ENCODE measurements at places on chromosomes 6 and 20. TPM values are rescaled to one million over a fixed set of nuclear protein-coding genes. Genes with fewer than 3 reads are reported as not detected.
A peak's percentile ranks its signal among the peaks of the same experiment; 100 is the strongest.

MYH7B gene
- not detected for total RNA-seq

- no peaks in the 10 kb centered on the region for H3K27me3 ChIP-seq
- H3K36me3 ChIP-seq = no peaks in the 10 kb centered on the region
- H3K27ac ChIP-seq = no peak overlapping the region
- H3K4me1 ChIP-seq = no peaks in the 10 kb centered on the region
- DNase-seq = no peak
These were observed 157.6 kb downstream of the SLC35B3 start for GRCh38 chr6:8277769-8278168.

GRCh38 chr20:24842918-24843715 is 106.0 kb upstream of the CST7 start:
- H3K27me3 ChIP-seq = peaks cover 3% of the 10 kb centered on the region
- no peak overlapping the region for H3K27ac ChIP-seq
- H3K4me1 ChIP-seq = peaks cover 3% of the 10 kb centered on the region
- no peaks in the 10 kb centered on the region for H3K36me3 ChIP-seq
- H3K4me3 ChIP-seq = no peak overlapping the region

DNA sequence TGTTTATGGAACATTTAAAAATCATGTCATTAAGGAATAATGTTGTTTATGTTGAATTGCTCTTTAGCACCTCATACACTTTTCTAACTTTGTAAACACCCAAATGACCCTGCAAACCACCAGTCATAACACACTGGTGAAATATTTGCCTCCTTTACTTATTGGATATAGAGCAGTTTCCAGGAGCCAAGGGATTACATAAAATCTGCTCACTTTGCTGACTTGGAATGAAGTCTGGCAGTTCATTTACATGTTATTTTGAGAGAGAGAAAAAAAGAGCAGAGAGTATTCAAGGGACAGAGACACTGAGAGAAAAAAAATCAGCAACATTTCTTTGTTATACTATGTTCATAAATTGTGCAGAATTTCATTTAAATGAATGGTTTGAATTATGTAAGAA is 46.6 kb upstream of the DEFB112 start:
- H3K4me3 ChIP-seq = no peak overlapping the region
- DNase-seq = no peak
- no peaks in the 10 kb centered on the region for H3K4me1 ChIP-seq
- H3K36me3 ChIP-seq = no peaks in the 10 kb centered on the region
- H3K27ac ChIP-seq = no peak overlapping the region
- no peaks in the 10 kb centered on the region for H3K27me3 ChIP-seq

DNA sequence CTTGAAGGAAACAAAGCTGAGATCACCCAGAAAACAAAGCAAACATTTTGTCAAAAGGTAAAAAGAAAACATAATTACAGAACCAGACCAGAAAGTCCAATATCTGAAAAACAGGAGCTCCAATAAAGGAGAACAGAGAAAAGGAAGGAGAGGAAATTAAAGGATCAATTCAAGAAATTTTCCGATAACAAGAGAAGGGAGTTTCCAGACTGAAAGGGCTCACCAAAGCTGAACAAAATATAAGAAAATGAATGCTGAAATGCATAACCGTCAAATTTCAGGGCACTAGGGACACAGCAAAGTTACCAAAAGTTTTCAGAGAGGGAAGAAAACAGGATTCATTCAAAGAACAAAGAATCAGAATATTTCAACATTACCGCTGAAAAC is 23.9 kb downstream of the ILRUN start:
- DNase-seq = no peak
- no peak overlapping the region for H3K4me3 ChIP-seq
- H3K27me3 ChIP-seq = no peaks in the 10 kb centered on the region

DNA sequence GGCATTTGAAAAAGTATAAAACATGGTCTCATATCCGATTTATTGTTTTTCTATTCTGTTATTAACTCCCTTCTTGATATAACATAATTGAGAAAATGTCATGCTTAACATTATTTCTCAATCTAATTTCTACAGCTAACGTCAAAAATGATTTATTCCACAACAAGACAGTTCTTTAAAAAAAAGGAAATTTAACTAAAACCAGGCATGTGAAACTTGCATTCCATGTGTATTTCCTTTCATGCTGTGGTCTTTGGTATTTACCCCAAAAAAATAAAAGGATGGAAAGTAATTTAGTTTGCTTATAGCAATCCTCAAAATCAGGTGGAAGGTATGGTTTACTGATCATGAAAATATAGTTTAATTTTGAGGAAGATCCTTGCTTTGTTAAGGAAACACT is 142.8 kb downstream of the COL21A1 start:
- H3K4me1 ChIP-seq = no peaks in the 10 kb centered on the region
- H3K27ac ChIP-seq = no peak overlapping the region
- no peak overlapping the region for H3K4me3 ChIP-seq

DNA sequence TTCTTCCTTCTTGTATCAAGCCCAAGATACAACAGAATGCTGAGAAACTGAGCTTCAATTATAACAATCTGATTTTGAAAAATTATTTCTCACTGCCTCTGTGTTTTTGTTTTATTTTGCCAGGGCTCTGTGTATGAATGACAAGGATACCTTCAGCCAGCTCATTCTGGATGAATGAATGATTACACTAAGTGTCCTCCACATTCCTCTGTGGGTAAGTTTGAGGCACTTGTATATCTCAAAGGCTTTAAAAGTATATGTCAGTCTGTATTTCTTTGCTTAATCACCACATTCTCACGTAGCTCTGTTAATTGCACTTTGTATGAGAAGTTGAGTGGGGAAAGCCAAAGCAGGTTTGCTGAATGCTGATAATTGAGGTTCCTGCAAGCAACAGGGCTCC is 95.1 kb downstream of the TIAM2 start:
- H3K4me1 ChIP-seq = peaks cover 4% of the 10 kb centered on the region

DNA sequence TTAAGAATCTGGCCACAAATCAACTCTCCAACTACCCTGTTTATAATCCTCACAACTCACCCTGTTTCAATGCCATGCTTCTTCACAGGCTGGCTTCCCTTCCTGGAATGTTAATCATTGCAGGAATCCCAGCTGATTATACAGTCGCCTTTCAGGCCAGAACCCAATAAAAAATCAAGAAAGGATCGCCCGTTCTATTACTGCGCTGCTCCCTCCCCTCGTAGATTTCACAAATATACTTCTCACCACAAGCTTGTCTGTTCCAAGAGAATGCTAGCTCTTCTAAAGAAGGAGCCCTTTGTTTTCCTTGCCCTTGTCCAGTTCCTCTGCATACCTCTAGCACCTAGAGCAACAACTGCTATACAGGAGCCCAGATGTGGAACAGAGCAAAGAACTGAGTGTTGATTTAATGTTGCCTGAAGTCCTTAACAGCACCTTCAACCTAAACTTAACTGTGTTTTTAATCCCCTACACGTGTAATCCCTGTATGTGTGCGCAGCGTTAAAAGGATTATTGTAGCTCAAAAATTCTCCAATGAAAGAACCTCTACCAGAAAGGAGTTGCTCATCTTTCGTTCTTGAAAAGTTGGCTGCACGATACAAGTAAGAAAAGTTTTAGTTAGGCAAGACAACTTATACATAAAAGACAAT is 988 bp downstream of the ECHDC1 start:
- H3K27me3 ChIP-seq = no peaks in the 10 kb centered on the region
- H3K4me3 ChIP-seq = peak overlapping the region; percentile 65
- peak; percentile 54 for DNase-seq
- peak overlapping the region; percentile 91 for H3K27ac ChIP-seq

- peaks cover 4% of the 10 kb centered on the region for H3K4me1 ChIP-seq
- H3K27me3 ChIP-seq = no peaks in the 10 kb centered on the region
- H3K4me3 ChIP-seq = no peak overlapping the region
- no peaks in the 10 kb centered on the region for H3K36me3 ChIP-seq
- no peak overlapping the region for H3K27ac ChIP-seq
These were observed 9.4 kb upstream of the TMEM14A start for GRCh38 chr6:52661551-52661950.

Data from IMR-90 (cell line).